AG10803 (cell line): ENCODE measurements at places on chromosomes 1 and 21.

DNA sequence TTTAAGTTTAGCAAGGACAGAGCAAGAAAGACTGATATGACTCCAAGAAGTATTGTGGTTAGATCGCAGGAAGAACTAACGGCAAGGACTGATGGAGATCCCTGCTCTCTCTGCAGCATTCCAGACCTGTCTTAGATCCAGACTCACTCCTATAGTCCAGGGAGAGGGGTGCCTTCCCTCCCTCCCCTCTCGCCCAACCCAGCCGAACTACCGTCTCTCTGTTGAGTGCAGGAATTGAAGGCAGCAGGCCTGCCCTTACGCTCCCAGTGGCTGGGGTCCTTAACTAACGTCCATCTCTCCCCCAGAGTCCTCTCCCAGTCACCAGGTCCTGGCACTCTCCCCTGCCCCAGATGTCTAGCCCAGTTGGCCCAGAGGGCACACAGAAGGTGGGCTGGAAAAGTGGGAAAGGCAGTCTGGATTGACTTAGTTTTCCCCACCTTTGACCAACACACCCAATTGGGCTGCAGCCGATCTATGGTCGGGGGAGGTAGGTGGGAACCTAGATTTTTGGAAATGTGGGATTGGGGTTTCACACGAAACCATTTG is 1.1 kb downstream of the CRABP2 start:
- no peak for DNase-seq

DNA sequence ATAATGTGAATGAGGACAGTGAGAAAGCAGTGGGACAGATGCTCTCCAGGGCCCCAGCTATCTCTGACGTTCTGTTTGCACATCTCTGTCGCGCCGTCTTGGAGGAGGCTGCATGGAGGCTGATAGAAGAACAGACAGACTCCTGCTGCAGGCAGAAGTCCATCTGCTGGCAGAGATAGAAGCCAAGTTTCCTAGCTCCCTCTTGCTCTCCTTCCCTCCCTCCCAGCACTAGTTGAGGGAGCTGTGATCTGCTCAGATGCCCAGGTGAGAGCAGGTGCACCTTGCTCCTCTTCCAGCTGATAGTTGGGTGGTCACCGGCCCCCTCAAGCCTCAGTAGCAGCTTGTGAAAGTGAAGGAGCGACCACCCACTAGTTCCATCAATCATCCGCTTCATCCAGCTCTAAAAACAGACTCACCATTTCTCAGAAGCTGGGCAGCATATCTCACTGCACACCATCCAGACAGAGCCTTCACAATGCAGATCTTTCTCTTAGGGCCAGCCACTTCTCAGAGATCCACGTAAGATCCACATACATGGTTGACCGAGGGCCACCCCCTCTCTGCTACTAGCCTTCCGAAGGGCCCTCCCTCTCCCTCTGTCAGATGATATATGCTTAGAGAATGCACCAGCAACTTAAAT is 12.9 kb downstream of the LRRN2 start:
- DNase-seq = no peak

DNA sequence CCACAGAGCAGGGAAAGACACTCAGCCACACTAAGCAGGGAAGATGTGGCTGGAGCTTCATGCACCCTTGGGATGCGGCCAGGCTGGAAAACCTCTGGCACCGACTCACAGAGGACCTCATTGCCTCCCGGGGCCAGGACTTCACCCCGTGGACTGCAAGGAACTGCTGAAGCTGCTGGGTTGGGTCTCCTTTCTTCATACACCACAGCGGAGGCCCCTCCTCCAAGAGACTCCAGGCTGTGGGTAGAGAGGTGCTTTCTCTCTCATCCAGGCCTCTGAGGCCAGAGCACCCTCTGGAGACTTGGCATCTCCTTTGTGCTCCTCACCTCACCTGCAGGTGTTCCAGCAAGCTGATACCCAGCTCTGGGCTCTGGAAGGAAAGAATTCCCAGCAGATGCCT is 76.0 kb upstream of the EDN2 start:
- DNase-seq = no peak

DNA sequence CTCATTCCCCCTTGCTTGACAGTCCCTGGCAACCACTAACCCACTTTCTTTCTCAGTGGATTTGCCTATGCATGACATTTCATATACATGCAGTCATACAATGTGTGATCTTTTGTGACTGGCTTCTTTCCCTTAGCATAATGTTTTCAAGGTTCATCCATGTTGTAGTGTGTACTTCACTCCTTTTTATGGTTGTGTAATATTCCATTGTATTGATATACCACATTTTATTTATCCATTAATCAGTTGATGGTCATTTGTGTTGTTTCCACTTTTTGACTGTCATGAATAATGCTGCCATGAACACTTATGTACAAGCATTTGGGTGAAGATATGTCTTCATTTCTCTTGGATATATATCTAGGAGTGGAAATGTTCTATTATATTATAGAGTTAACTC is 127.7 kb upstream of the GRIK3 start:
- DNase-seq = no peak

DNA sequence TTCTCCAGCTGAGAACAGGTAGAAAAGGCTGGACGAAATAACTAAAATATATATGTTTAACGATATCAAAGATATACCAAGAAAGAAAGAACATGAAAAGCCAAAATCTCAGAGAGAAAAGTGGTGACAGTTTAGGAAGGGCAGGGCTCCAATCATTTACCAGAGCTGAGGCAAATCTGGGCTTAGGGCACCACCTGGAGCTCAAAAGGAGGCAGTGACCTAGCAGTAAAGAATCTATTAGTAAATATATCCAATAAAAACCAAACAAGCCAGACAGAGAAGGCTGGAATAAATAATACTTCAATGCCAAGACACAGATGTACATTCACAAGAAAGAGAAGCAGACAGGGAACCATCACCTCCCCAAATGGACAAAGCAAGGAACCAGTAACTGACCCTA is 43.5 kb downstream of the CHIA start:
- peak; percentile 51 for DNase-seq

GRCh38 chr1:156198831-156199349 is 5.0 kb downstream of the SLC25A44 start:
- DNase-seq = no peak

DNA sequence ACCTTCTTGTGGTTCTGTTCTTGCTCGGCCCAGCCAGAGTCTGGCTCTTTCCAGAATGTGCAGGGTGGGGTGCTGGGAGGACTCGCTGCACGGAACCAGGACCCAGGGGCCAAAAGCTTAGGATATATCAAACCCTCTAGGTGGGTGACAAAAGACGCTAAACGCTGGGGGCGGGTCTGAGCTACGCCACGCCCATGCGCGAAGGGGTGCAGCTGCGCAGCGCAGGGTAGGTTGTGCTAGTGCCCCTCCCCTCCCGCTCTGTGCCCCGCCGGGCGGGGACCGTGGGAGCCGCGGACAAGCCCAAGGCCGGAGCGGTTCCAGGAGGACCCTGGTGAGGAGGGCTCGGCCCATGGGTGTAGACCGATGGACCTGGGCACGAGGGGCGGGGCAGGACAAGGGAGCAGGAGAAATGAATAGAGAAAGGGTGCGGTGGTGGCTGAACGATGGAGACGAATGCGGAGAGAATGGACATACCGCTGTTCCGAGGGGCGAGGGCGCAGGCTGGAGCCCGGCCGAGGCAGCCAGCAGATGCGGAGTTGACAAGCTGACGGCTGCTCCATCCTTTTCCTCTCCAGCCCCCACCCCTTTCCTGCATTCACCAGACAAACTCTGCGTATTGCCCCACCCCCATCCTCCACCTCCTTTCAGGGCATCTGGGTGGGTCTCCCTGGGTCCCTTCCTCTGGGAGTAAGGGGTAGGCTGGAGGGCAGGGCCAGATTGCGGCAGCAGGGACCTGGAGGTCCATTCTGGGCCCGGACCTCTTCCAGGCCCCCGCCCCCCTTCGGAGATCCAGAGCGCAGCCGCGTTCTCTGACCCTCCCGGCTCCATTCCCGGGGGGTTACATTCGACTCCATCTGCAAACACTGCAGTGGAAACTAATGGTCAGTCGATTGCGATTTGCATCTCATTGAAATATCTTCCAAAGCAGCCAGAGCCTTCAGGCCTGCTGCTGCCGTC is at the start of gene RUSC1:
TSS of gene RUSC1 (plus strand) at position 234 of the 957 bp plus-strand sequence. CDS start 880 bp downstream, outside the sequence.
- DNase-seq = peak; percentile 51

DNA sequence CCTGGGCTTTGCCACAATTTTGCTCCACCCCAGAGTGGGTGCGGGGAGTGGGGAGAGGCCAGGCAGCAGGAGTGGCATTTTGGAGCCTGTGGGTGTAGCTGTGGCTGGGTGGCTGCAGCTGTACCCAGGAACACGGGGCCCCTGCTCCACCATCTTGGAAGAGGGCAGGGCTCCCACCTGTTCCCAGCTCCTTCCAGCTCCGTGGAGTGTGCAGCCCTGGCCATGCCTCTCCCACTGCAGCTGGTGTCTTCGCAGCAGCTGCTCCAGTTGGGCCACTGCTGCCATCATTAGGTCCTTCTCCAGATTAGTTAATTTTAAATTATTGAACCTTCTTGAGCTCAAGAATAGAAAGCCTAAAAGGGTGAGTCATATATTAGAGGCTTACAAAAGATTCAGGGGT is 17.6 kb downstream of the FAM20B start:
- no peak for DNase-seq

- no peak for DNase-seq
These were observed 230.8 kb downstream of the PAPPA2 start for GRCh38 chr1:176693697-176694329.

- DNase-seq = peak; percentile 83
These were observed 2.8 kb downstream of the TCEA3 start for GRCh38 chr1:23421753-23422240.

DNA sequence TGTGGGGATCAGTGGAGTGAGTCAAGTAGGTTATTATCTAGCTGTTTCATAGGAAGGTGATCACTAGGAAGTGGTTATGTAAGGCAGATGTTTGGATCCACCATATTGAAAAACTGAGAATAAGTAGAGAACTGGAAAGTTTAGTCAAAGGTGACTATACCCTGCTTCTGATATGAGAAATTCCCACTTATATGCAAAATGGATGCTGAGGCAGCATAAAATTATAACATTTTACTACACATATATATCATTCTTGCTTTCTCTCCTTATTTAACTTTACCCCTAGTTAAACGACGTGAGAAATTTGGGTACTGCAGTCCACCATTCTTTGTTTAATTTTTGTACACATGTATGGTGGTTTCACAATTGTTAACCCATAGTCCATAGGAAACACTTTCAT is 142.4 kb downstream of the ADGRL4 start:
- DNase-seq = no peak

GRCh38 chr1:112263453-112263852 is 132.6 kb upstream of the CTTNBP2NL start:
- DNase-seq = peak; percentile 19

DNA sequence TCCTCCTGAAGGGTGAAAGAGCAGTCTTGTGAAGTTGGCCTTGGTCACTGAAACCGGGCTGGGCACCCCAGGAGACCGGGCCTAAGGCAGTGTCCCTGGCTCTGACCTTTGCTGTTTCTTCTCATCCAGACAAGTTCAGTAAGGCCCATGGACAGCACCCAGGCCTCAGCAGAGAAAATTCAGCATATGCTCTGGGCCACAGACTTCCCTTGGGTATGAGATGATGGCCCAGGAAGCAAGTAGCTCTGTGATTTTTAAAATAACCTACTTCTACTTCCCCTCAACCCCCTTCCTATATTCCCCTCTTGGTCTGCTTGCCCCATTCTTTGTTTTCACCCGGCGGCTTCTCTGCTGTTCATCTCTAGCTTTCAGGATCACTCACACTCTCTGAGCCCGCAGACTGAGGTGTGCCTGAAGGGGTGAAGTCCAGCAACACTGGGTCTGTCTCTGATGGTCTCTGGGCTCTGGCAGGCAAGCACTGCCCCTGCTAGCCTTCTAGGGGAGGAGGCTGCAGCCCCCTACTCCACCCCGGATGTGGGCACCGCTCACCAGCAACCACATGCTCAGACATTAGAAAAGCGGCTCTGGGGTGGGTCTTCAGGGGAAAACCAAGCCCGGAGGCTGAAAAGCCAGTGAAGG is 2.9 kb upstream of the GPR25 start:
- no peak for DNase-seq

GRCh38 chr1:42961312-42962091 is 2.8 kb upstream of the SLC2A1 start:
- no peak for DNase-seq

GRCh38 chr1:235960809-235961208 is 94.1 kb upstream of the LYST start:
- no peak for DNase-seq

- DNase-seq = no peak
These were observed 346.3 kb downstream of the NPHP4 start for GRCh38 chr1:5645929-5646328.

GRCh38 chr1:1069711-1070676 is 4.1 kb downstream of the RNF223 start:
- DNase-seq = no peak

DNA sequence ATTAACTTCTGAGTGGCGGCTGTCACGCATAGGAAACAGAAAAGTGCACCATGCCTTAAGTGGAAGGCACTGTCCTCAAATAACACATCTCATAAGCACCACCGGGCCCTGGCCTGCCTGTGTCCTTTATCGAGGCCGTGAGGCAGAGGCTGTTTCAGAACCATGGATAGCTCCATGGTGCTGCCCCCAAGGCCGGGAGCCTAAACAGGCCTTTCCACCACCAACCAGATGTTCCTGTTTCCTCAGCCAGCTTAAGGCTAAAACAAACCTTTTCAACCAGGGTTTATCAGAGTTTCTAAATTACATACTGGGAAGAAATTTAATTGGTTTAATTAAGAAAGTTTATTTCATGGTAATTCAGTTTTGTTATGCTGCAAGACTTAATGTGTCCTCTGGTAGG is 114.4 kb downstream of the DMRTA2 start:
- DNase-seq = peak; percentile 6

- no peak for DNase-seq
These were observed 64.9 kb downstream of the PRKACB start for GRCh38 chr1:84208935-84209334.

DNA sequence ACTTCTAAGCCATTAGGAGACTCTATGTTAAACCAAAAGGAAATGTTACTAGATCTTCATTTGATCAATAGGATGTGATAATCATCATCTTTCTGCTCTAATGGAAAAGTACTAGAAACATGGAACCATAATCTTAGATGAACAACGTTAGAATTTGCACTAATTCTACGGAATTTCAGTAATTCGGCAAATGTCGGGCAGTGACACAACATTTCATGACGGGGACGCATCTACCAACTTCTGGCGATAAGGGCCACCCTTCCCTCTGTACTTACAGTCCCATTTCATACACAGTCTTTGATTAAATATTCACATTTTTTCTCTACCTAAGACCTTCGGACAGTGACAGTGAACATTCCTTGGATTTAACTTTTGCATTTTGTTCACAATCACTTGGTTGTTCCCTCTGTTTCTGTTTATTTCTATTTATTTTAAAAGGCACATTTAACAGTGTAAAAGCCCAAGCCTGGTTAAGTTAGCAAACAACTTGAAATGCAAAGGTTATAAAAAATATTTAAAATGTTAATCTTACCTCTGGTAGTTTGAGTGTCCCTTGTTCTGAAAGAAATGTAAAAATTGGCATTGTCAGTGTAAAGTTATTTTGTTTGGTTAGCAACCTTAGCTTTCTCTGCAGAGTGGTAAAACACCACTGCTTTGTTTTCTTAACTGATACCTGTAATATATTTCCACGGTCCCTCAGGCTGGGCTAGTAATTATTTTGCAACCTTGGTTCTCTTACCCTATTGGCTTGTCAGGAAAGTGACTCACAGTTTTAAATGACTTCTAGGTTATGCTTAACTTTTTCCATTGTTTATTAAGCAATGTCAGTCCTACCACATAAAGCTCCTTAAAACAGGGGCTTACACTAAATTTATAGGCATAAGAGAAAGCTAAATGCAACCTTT is 276.9 kb downstream of the VAV3 start:
- no peak for DNase-seq
